ENCODE measurements at places on chromosomes 2 and 18. TPM values are rescaled to one million over a fixed set of nuclear protein-coding genes. Genes with fewer than 3 reads are reported as not detected.

The MORN2 gene
- total RNA-seq = 4.7 TPM

DNA sequence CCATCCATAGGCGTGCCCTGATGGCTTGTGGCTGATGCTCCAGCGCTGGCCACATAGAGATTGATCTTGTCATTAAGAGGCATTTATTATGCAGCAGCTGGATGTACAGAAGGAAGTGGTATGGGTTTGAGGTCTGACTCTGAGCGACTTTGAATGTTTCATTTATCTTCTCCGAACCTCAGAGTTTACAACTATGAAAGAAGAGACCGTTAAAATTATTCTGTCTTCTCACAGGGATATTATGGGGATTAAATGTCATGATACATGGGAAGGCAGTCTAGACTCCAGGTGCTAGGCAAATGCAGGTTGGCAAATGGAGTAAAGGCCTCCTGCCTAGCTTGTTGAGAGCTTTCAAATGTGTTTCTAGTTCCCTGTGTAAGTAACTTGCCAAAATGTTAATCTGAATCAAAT lies 30.3 kb downstream of the MOGAT1 start:
- peak; percentile 14 for DNase-seq

DNA sequence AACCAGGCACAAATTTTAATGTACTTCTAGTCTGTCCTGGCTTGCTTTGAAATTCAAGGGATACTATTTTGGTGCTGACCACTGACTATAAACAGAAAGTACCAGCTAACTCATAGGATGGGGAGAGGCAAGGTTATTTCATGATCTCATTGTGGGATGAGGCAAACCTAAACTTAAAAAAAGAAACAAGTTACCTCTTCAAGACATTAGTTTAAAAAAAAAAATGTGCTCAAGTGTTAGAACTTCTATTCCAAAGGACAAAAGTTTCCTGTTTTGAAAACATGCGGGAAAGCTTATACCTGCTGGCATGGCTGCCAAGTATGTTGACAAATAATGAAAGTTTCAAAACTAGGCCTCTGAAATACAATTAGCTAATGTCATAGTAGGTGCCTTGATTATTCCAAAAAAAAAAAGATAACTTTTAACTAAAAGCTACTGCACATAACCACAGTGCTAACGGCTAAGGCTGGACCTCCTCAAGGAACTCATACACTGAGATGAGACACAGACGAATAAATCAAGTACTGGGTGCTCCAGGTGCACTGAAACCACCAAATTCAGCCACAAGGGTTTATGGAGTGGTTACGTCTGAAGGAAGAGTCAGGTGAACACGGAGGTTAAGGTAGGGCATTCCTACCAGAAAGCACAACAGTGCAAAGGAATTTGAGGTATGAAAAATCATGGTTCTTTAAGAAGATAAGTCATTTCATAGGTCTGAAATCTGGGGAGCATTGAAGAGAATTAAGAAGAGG lies 38.1 kb downstream of the TMEM131 start:
- no peak for DNase-seq

- DNase-seq = no peak
These were observed 4.9 kb downstream of the CEP192 start for GRCh38 chr18:12995952-12996477.

DNA sequence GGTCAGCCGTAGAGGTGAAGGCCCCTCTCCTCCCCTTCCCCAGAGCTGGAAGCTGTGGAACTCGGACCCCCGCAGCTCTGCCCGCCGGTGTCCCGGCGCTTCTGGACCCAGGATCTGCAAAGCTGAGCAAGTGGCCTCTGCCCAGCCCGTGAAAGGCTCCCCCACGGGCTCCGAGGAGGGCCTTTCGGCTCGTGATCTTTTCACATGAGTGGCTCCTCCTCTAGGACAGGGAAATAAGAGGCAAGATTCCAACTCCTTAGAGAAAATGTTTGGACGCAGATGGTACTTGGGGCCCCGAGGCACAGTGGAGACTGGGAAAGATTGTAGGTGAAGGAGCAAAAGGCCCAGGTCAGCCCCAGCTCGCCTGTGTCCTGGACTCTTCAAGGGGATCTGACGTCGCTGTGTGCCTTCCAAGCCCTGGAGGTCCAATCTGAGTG lies 48.2 kb upstream of the SP3 start:
- no peak for DNase-seq
